Keratinocyte (primary cell): ENCODE measurements at places on chromosomes 7 and 10.
A peak's percentile ranks its signal among the peaks of the same experiment; 100 is the strongest.

GRCh38 chr7:40211276-40212003, 76.6 kb downstream of the SUGCT start:
- DNase-seq, result no peak

- DNase-seq, result no peak
Measured at GRCh38 chr10:88881320-88881719, 1.3 kb downstream of the STAMBPL1 start.

GRCh38 chr7:13321316-13321715, 633.9 kb downstream of the ARL4A start:
- DNase-seq, result no peak

DNA sequence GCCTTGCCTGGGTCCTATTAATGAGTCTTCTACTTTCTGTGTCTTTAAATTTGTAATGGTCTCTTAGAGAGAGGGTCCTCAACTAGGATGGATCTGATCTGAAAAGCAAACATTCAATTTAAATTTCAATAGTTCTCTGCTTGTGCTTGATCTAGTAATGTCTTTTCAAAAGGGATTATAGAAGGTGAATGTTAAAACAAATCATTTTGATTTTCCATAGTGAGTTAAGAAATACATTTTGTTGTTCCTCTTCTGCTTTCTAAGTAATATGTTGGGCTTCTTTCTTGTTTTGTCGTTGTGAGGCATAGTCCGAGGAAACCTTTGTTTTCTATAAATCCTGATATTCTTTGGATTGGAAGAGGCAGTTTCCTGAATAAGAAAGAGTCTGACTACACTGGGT, 18.8 kb downstream of the NRF1 start:
- DNase-seq, result no peak

DNA sequence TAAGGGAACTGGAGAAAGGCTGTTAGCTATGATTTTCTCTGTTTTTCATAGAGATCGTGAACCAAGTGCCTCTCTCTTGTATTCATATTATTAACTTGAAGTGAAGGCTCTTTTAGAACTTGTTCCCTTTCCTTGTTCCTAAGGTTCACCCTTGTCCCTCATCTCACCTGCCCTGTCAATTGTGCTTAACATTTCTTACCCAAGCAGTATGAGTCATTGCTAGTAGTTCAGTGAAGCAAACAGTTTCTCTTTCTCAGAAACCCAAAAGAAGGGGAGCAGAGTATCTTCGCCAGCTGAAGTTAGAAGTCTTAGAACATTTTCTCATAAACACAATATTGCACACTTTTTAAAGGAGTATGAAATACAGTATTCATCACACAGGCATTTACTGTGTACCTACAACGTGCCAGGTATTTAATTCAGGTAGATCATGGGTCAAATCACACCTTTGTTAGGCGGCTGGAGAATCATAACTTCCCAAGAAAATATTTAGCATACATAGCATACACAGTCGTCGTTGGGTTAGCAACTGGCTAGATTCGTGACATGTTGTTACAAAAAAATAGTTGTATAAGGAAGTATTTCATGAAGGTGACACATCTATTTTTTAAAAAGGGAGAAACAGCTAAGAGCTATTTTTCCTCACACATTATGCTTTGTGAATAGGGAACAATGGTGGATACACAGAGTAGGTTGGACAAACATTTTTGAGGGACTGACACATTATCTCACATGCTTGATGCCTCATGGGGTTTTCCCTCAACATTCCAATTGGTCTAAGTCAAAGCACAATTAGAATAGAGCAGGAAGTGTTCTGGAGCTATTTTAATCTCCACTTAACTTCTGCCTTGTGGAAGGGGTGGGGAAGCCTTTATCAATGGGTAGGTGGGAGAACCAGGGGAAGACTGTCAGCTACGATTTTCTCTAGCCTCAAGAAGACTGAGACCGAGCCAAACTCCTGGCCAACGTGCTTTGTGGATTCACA, 13.2 kb downstream of the HDAC9 start:
- peak; percentile 81 for DNase-seq

GRCh38 chr10:10310498-10310897, 707.2 kb upstream of the CELF2 start:
- no peak for DNase-seq

DNA sequence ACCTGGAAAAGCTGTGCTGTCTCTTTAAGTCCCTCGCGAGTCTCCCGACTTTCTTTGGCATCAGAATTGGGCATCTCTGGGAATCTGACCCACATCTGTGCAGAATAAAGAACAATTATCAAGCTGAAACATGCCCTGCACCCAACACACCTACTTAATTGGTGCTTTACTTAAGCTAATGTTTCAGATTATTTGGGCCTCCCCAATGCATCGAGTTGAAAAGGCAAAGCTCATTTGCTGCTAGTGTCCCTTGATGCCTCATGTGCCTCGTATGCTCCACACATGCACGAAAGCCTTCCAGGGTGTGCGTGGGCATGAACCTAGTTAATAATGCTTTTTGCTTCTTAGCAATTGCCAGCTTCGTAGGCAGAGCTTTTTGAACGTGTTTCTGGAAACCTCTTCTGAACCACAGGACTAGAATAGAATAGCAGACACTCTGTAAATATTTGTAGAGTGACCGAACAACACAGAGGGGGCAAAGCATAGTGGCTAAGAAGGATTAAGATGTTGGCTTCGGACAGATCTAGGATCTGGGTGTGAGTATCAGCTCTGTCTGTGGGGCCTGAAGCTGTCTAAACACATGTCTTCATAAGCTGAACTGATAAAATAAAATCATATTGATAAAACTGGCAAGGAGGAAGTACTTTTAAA, 26.7 kb upstream of the FGFR2 start:
- no peak for DNase-seq

DNA sequence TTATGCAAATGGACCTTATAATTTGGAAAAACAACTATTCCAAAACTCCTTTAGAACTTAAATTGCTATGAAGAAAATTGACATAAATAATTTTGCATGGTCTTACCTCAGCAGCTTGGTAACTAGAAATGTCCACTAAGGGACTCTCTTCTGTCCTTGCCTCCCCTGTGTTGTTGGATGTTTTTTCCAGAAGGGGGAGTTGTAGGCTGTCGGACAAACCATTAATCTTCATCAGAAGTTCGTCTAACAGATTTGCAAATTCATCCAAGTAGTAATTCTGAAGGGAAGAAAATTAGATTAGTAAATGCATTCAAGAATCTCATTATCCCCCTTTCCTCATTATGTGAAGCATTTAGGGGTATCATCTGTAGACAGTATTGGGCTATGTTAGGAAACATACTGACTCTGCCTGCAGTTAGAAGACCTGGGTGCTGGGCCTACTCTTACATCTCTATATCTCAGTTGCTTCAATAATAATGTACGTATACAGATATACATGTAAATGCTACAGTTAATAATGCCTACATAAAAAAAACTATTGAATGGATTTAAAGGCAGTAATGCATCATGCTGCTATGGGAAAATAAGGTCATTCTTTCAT, 155.6 kb downstream of the PKD1L1 start:
- DNase-seq, result no peak

GRCh38 chr10:95613330-95613729, 43.2 kb downstream of the ALDH18A1 start:
- no peak for DNase-seq

DNA sequence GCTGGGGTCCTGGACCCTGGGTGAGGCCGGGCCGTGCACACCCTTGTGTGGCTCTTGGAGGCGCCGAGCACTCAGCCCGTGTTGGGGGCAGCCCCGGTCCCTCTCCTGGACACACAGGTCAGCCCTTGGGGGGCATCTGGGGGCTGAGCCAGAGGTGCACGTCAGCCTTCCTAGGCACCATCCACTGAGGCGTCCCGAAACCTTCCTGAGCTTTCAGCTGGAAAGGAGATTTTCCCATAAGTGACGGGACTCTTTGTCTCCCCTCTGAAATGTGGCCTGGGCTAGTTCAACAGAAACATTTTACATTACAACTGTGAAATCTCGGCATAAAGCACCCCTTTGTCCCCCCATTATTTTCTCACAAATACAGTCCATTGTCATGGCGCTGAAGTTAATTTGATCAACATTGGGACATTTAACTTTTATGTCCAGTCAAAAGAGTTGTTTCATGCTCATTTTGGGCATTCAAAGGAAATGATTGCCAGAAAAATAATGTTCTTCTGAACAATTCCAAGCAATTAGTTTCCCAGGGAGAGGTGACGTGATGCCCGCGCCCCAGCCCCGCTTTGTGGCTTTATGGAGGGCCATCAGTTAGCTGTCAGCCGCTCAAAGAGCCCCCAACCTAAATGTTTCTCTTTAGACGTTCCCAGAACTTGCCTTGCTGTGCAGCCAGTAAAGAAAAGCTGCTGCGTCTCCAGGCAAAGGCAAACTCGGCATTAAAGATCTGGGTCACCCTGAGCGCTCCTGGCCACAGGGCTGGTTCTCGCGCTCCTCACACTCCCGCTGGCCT, 70.8 kb downstream of the NKX6-2 start:
- no peak for DNase-seq

DNA sequence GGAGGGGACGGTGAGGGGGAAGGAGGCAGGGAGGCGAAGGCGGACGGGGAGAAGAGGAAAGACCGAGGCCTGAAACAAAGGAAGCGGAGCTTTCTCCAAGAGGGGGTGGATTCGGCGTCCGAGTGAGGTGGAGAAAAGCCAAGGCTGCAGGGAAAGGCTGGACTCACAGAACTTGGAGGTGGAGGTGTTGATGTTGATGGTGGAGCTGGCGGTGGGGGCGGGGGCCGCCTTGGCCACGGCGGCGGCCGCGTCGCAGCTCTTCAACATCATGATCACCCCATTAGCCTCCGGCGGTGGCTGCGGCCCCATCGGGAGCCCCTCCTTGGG, 578 bp downstream of the CACUL1 start:
- DNase-seq, result no peak

DNA sequence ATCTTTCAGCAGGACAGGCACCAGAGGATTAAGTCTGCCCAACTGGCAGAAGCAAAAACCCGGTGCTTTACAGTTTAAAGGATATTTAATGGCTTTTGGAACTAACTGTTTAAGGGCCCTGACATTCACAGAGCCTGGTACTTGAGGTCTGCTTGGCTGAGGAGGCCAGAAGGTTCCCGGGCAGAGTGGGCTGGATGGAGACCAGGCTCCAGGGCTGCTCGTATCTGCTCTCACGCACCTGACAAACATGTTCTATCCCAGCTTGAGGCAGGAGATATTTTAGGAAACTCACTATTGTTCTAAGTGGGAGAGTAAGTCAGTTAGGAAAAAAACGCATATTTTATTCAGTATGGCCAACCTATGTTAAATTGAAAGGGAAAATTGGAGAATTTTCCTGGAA, 143.5 kb downstream of the ZMYND11 start:
- DNase-seq, result no peak

DNA sequence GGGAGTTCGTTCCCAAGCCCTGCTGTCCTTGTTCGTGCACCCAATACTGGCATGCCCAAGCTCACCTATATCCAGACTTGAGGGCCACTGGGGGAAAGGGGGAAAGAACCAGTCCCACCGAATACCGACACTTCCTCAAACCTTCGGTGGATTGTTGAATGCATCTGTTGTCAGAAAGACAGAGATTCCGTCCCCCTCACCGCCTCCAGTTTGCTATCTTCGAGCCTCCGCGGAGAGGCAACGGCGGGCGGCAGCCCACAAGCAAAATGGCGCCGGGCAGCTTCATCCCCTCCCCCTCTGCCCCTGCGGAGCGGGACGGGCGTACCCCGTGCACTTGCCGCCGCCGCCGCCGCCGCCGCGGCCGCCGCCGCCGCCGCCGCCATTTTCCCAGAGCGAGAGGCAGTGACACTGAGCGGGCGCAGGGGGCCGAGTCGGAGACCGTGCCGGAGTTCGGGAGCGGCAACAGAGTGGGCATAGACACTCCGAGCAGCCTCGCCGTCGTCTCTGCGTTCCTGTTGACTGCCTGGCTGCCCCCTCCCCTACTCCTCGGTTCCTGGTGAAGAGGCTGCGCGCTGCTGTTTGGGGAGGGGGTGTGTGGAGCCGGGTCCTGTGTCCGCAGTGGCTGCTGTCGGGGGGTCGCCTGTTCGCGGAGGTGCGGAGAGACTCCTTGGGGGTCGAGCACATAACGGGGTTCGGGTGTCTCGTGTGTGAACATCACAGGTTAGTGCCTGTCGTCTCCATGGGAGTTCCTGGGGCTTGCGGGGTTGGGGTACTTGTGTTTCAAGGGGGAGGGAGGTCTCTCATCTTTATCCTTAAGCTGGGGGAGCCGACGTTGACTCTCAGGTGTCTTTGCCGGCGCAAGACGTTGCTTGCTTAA, at the start of gene KMT2E:
KMT2E (plus strand) TSS at position 390 of the 877 bp plus-strand sequence. CDS start 26,748 bp downstream, outside the sequence.
- DNase-seq, result no peak

DNA sequence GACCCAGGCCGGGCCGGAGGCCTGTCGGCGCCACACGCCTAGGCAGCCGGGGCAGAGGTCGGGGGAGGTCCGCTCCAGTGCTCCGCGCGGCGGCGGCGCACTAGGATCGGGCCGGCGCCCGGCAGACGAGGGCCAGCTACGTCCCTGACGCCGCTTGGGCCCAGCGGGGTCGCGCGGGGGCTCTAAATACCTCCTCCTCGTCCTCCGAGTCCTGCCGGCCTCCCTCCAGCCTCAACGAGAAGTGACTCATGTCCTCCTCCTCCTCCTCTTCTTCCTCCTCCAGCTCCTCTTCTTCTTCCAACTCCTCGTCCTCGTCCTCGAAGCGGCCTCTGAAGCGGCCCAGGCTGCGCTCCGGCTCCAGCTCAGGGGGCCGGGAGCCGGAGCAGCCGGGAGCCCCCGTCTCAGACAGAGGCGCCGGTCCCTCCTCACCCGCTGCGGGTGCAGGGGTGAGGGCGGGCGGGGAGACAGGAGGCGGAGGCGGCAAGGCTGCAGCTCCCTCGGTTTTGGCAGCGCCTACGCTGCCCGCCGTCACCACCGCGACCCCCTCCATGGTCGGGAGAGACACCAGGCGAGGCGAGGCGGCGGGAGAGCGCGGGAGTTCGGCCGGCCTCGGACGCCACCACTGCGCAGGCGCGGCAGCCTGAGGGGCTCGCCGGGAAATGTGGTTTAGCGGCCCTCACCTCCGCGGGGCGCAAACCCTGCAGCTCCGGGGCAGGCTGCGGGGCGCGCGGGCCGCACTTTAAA, at the start of gene PCGF6:
PCGF6 (minus strand) TSS at position 624 of the 744 bp plus-strand sequence; CDS start at position 550, 74 bp downstream.
- DNase-seq, result no peak

GRCh38 chr10:70575486-70575873, 27.1 kb downstream of the PRF1 start:
- DNase-seq, result no peak

DNA sequence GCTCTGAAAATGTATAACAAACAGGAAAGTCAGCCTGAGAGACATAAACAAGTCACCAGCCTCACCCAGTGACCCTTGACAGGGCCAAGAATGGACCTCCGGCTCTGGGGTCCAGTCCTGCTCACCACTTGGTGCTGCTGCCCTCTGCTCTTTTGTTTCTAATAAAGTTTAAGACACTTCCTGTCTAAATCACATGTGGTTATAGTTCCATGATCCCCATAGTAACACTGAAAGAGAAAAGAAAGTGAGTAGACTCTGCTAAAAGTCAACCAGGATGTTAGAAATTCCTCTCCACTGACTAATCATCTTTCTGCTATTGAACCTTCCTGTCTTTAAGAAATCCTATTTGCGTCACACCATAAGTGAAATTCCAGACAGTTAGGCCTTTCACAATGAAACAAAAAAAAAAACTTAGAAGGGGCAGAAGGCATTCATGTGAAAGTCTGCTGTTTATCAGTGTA, 179.2 kb upstream of the BET1 start:
- DNase-seq, result peak; percentile 73

- no peak for DNase-seq
Measured at GRCh38 chr10:7697426-7697825, 5.7 kb upstream of the ITIH2 start.
